Lower lobe of right lung (tissue), 2 donors: ENCODE measurements at places on chromosomes 7 and 10. TPM values are rescaled to one million over a fixed set of nuclear protein-coding genes. Genes with fewer than 3 reads are reported as not detected.

NKX6-2 gene
- total RNA-seq, result not detected

INA gene
- total RNA-seq, result not detected

DENND2A gene
- total RNA-seq, result 19.0 TPM

- H3K27me3 ChIP-seq, result no peaks in the 10 kb centered on the region
- H3K4me1 ChIP-seq, result no peaks in the 10 kb centered on the region
- no peak overlapping the region for H3K27ac ChIP-seq
- DNase-seq, result no peak
- peaks cover 37% of the 10 kb centered on the region for H3K36me3 ChIP-seq
These were observed 117.2 kb downstream of the CNOT4 start for GRCh38 chr7:135392701-135393100.

DNA sequence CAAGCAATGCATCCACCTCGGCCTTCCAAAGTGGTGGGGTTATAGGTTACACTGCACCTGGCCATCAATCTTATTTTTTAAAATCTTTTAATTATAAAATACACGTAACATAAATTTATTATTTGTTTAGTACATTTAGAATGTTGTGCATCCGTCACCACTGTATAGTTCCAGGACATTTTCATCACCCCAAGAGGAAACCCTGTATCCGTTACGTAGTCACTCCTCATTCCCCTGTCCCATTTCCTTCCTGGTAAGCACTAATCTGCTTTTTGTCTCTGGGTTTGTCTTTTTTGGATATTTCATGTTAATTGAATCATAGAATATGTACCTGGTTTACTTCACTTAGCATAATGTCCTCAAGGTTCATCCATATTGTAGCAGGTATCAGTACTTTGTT, 51.2 kb downstream of the MAPK8 start:
- no peak for DNase-seq
- no peak overlapping the region for H3K4me3 ChIP-seq
- no peak overlapping the region for H3K27ac ChIP-seq

- no peaks in the 10 kb centered on the region for H3K36me3 ChIP-seq
- no peak for DNase-seq
- no peaks in the 10 kb centered on the region for H3K27me3 ChIP-seq
- no peaks in the 10 kb centered on the region for H3K4me1 ChIP-seq
- H3K27ac ChIP-seq, result no peak overlapping the region
- H3K4me3 ChIP-seq, result no peak overlapping the region
These were observed 54.7 kb upstream of the AMPH start for GRCh38 chr7:38685851-38686250.

DNA sequence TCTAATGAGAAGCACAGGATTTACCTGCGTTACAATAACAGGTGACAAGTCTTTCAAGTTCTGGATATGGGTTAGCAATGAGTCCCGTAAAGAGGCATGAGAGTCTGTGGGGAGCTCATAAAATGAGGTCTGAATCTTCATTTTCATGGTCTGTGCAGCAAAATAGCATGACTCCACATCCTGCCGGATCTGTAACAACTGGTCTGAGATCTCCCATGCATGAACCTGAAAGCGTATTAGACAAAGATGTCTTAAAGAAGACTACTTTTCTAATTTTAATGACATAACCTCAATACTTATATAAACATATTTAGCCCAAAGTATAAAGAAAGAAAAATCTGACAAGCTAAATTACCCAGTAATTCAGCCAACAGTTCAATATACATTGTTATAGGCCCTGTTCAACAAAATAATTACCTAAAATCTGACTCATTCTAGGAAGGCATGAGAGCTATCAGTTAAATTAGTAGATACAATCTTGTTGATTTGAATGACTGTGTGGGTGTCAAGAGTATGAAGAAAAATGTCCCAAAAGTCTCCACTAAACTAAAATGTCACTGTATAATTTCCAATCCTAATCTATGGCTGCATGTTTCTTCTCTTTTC, 36.9 kb downstream of the TNPO3 start:
- H3K36me3 ChIP-seq, result peaks cover 42% of the 10 kb centered on the region
- no peak overlapping the region for H3K4me3 ChIP-seq
- no peak for DNase-seq
